ENCODE measurements at places on chromosomes 13 and 19. TPM values are rescaled to one million over a fixed set of nuclear protein-coding genes. Genes with fewer than 3 reads are reported as not detected.
A peak's percentile ranks its signal among the peaks of the same experiment; 100 is the strongest.

- DNase-seq, result no peak
These were observed 8.1 kb upstream of the NFIX start for GRCh38 chr19:12987190-12987589.

GRCh38 chr13:34011552-34012085 lies 193.7 kb downstream of the RFC3 start:
- no peak for DNase-seq

Gene CDX2
- not detected for total RNA-seq

GRCh38 chr13:40475617-40476016 lies 190.8 kb downstream of the FOXO1 start:
- no peak for DNase-seq

DNA sequence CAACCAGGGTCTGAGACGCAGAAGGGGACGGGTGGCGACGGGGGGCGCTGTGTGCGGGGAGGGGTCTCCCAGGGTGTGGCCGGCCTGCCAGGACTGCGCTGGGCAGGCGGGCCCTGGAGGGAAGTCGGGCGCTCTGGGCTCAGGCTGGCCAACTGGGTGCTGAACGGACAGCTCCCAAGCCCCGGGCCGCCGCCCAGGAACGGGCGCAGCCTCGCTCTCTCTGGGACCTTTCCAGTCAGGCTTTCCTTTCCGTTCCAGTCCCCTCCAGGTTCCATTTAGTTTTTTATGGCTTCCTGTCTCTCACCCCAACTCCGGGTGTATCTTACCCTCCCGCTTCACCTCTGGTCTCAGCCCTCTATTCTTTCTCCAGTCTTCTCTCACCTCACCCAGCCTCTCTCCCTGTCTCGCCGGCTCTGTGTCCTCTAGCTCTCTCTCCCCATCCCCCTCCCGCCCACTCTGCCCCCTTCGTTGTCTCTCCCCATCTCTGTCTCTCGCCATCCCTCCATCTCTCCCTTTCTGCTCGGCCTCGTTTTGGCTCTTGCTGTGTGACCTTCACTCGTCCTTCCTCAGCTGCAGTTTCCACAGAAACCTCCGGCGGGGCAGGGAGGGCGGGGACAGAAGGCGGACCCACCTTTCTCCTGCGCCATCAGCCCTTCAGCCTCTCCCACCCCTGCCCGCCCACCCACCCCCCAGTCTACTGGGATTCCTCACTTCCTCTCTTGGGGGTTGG lies 3.3 kb upstream of the ATP1A3 start:
- no peak for DNase-seq

Gene CEACAM5
- not detected for total RNA-seq

GRCh38 chr13:112828756-112829155 lies 138.9 kb downstream of the ATP11A start:
- no peak for DNase-seq

DNA sequence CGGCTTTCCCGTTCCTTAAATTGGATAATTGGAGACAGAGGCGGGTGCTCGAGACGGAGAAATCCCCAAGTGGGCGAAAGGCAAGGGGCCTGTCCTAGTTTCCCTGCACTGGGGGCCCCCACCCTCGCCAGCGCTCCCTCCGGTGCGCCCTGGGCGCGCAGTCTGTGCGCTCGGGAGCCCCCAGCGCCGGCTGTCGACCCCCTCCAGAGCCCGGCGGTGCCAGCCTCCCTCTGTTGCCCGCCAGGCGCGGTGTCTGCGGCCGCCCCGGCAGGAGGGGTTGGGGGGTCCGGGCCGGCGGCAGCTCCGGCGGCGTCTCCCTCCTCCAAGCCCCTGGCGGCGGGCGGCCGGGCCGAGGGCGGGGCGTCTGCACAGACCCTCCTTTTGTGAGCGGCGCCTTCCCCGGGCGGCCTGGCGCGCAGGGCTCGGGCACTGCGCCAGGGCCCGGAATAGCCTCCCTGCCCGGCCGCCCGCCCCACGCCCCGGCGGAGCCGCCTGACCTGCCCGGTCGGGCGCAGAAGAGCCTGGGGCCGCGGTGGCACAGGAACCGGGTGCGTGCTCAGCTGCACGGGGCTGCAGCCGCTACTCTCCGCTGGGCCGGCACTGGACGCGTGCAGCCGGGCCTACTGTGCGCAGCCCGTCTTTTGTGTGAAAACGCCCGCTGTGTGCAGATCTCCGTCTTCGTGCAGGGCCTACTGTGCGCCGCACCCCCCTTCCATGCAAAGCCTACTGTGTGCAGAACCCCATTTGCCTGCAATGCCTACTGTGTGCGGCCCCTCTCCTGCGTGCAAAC lies 13.2 kb downstream of the GADD45B start:
- no peak for DNase-seq

DNA sequence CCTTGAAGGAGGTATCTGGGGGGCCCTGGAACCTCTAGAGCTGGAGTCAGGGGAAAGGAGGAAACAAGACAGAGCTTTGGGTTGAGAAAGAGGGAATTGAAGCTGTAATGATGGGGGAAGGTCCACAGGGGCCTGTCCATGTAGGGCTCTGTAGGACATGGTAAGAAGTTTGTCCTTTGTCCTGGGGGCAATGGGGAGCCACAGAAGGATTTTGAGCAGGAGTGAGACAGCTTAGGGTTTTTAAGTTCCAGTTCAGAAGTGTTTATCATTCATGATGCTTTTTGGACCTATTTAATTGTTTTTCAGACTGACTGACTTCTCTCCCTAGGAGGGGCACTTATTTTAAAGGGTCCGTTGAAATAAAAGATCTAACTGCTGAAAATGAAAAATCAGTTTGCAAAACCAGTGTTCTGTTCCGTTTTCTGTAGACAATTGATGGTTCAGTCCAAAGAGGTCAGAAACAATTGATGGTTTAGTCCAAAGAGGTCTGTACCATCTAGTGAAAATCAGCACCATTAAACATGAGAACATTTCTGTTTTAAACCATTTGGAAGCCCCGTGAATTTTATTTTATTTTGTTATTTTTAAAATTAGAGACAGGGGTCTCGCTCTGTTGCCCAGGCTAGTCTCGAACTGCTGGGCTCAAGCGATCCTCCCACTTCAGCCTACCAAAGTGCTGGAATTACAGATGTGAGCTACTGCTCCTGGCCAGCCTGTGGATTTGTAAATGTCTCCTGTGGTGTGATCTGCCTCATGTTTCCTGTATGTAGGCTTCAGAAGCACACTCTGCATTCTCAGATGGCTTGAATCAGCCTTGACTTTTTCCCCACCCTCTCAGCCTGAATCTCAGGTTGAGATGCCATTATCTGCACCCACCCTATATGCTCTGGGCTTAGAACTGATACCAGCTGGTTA lies 8.4 kb downstream of the PLD3 start:
- DNase-seq, result no peak

DNA sequence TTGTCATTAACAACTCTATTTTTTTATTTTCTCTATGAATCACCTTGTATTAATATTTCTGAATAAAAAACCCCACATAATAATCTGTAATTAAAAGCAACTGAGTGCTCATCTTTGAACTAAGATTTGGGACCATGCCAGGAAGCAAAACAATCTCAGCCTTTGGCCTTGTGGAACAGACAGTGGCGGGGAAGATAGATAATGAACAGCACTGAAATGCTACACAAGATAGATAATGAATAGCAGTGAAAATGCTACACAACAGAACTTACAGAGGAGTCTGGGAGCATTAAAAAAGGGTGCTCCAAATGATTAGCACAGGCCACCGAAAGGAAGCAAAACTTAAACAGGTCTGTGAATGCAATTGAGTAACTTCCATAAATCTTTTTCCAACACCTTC lies 134.9 kb downstream of the GPC5 start:
- no peak for DNase-seq

DNA sequence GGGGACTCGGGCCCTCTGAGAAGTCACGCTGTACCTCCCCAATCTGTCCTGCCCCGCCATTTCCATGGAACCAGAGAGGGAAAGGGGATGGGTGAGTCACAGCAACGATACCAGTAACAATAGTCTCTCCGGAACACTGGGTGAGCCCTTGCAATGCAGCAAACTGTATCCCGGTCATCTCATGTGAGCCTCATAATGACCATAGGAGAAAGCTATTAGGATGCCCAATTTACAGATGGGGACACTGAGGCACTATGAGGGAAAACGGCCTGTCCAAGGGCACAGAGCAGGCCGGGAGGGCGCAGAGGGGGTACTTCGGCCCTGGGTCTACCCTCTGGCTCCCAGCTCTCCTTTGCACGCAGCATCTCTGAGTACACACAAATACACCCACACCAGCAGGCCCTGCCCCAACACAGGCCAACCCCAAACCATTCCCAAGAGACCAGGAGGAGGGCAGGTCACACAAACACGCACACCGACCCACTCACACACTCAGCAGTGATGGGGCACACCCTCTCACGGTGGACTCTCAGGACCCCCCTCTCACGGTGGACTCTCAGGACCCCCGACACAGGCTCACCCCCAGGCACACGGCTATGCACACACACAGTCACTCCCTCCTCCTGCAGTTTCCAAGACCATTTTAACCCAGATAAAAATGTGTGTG lies 18.2 kb downstream of the LRRC4B start:
- DNase-seq, result no peak

Gene BRME1
- total RNA-seq, result 2.0 TPM

GRCh38 chr19:29675650-29676186 lies 10.5 kb downstream of the PLEKHF1 start:
- no peak for DNase-seq

DNA sequence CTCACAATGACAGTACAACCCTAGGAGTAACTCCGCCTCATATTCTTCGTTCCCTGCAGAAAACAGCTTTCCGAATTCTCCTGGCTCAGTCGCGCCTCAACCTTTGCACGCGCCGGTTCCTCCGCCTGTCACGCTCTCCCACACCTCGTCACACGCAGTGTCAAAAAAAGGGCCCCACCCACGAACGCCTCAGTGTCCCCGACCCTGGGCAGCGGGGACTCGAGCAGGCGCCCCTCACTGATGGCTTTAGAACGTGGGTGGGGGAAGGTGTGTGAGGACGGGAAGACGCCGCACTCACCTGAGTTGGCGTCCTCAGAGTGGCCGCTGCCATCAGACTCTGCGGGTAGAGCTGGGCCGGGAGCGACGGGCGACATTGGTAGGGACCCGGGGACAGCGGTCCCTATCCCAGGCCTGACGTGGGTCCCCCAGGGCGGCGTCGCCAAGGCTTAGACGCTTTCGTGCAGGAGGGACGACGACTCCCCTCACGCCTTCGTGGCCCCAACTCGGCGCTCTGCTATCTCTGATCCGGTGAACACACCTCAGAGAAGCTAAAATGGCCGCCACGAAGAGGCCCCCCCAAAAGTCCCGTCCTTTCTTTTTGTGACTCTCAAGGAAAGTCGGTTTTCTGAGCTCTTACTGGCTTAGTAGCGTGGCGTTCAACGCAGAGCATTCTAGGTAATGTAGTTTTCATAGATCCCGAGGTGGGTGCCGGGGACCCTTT lies at the start of gene ZNF154:
ZNF154 (minus strand) TSS at position 564 of the 721 bp plus-strand sequence; CDS start at position 331, 233 bp downstream.
- peak; percentile 82 for DNase-seq

GRCh38 chr19:45643024-45643926 lies 4.1 kb upstream of the EML2 start:
- no peak for DNase-seq

- DNase-seq, result no peak
These were observed 1.1 kb downstream of the KEAP1 start for GRCh38 chr19:10501971-10502523.

Gene SELENOV
- total RNA-seq, result 0.37 TPM

Gene S1PR5
- 3.2 TPM for total RNA-seq

- DNase-seq, result no peak
These were observed 3.6 kb downstream of the FCHO1 start for GRCh38 chr19:17754634-17755442.

- DNase-seq, result no peak
These were observed 5.4 kb downstream of the TMEM150B start for GRCh38 chr19:55319785-55320184.

Gene KLK12
- not detected for total RNA-seq

- DNase-seq, result no peak
These were observed 24.6 kb downstream of the POP4 start for GRCh38 chr19:29630655-29631054.

GRCh38 chr19:39916236-39916635 lies 18.2 kb downstream of the FCGBP start:
- DNase-seq, result no peak

Gene PLIN5
- 1.4 TPM for total RNA-seq

DNA sequence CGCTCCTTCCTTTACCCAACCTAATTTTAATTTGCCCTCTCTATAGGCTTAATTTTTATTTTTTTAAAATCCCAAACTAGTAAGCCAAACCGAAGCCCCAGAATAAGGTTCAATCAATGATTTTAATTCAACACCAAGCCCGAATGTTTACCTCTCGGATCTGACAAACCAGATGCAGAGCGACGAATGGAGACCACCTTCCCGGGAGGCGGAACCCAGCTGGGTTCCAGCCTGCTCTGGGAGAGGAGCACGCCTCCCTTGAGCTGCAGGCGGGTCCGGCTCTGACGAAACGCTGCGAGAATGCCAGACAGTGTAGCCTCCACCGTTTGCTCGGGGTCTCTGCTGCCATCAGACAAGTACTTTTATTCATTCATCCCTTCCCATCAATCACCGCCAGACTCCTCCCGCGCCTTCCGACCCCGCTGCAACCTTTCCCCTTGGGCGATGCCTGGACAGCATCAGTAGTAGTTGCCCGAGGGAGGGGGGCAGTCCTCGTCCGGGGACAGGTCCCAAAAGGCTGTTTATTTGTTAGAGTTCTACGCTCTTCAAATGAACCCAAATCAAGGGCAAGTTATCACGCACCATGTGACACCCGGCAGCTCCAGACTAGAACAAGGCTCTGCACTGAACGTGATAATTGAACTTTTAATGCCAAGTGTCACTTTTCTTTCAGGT lies 752 bp upstream of the EDNRB start:
- no peak for DNase-seq

GRCh38 chr13:55106509-55106908 lies 2034.2 kb upstream of the PRR20A start:
- DNase-seq, result no peak

GRCh38 chr13:76878043-76878442 lies 8.2 kb downstream of the KCTD12 start:
- DNase-seq, result no peak

Gene ZNF83
- 132 TPM for total RNA-seq

DNA sequence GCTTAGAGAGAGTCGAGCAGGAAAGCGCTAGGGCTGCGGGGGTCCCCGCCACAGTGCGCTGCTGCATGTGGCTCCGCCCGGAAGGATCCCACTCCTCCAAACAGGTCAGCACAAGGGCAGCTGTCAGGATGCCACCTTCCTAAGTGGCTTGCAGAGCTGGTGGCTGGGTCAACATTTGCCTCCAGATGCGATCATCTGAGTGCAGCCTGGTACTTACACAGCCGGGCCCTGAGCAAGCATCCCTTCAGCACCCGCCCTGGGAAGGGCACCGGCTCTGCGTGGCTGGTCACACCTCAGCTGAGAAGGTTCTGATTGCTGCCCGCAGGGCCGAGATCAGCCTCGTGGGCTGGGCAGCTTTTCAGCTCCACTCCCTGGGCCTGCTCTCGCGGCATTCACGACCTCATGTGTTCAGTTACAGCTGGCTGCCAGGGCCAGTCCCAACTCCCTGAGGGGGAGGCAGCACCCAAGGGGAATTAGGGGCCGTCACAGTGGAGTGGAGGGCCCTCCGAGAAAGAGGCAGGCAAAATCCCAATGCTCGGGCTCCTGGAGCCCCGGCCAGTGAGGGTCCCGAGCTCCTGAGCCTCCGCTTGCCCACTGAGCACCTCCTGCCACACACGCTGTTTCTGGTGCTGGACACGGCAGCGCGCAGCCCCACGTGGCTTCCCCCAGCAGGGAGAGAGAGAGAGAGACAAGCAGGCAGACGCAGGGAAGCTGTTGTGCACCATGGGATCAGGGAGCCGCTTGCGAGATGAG lies 26.8 kb downstream of the AP1M1 start:
- DNase-seq, result no peak
